Glomerular endothelial cell (primary cell): ENCODE measurements at places on chromosomes 2 and 18.

GRCh38 chr2:101566632-101567228 lies 91.8 kb upstream of the RFX8 start:
- no peak for DNase-seq

- no peak for DNase-seq
These were observed 51.9 kb downstream of the SETBP1 start for GRCh38 chr18:44732599-44732998.

DNA sequence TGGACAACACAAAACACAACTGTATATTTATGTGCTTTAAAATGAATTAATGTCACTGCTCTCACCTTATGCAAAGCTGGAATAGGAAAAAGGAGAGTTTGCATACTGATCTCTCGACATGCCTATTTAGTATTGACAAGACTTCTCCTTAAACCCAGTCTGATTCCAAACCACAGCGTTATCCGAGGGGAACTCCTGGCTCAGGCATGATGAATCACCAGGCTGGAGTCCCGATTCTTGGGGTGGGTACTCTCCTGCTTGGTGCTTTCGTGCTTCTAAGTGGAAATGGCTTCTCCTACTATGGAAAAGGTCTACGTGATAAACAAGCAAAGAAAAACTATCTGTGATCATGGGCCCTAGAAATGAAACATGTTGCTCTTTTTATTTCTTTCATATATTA lies 88.9 kb upstream of the SLC35G4 start:
- no peak for DNase-seq

- DNase-seq = no peak
These were observed 22.7 kb downstream of the FAM124B start for GRCh38 chr2:224379172-224379571.

GRCh38 chr18:49250816-49251388 lies 209.5 kb downstream of the DYM start:
- no peak for DNase-seq

DNA sequence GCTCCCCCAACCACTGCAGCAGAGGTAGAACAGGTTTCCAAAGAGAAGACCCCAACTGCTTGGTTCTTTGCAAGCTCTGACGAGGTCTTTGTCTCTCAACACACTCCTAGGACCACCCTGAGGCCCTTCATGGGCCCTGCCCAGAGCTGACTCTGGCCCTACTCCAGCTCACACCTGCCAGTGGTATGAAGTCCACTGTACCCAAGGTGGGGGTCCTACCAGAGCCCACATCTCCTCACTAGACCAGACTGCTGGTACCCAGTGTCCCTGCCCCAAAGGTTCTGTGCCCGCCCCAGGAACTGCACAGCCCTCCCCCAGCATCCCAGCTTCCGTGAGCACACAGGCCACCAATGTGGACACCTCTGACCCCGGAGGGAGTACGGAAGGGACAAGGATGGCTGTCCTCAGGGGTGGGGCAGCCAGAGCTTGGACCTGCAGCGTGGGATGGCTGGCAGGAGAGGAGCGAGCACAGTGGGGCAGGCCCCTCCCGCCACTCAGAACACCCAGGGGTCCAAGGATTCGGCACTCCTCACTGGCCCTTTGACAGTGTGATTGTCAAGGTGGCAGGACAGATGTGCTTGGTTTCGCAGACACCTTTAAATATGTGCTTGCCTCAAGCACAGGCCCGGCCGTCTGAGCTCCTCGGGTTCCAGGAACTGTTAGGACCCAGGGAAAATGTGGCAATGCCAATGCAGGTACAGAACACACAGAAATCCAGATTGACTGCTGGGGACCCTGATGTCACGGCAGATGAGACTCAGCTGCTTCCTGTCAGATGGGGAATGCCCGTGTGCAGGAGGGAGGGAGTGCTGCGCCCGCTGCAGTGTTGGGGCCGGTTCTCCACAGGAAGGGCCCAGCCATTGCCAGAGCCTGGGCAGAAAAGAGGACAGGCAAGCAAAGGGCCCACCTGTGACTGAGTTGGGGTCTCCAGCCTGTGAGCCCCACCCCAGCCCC lies 51.2 kb downstream of the MTERF4 start:
- no peak for DNase-seq

DNA sequence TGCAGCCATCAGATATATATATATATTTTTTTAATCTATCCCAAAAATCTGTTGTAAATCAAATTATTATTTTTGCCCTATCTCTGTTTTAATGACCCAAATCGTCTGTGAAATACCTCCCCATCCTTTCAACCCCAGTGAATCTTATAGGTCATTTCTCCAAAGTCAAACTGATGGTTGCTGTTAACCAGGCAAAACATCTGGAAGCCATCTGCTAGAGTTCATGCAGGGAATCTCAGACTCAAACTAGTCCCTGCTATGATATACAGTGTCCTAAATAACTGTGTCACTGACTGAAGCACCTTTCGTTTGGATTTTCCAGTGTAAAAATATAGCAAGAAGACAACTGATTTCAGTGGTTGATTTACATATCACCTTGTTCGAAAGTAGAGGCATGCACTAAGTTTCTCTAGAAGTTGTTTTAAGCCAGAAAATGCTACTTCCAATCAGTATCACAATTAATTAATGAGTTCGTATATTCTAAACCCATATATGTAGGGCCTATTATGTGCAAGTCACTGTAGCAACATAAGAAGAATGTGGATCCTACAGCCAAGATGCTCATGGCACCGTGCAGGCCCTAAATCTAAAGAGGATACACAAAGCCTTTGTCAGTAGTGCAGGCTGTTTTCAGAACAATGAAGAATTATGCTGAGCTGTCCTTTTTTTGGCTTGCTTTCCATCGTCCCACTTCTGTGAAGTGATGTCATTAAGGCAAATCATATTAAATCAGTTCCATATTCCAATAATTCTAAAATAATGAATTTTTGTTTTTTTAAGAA lies 566.0 kb downstream of the STK39 start:
- no peak for DNase-seq

DNA sequence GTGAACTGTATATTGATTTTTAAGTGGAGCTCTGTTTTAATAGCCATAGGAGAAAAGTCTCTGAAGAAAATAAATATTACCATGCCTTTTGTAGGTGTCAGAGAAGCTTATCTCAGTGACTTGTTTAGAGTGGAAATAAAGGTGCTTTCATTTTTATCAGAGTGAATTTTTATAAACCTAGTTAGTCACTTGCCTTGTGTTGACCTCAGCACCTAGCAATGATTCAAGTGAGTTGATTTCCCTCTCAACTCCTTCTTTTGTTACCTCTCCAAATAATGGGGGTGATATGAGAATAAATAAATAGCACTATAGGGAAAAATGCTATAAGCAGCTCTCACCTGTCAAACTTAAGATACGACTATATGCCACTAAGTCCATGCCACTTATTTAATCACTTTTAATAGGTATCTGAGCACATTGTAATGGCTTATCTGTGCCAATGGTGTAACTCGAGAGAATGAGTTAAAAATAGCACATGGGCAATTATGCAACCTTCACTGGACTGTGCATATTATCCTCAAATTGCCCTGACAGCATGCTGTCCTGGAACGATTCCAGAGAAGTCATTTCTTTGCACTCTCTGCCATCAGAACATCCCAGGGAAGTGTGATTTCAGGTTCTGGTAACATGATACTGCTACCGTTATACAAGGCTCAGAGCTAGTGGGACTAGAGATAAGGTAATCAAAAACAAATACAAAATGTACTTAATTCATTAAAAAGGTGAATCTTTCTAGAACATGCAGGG lies 290.8 kb downstream of the CCDC85A start:
- DNase-seq = no peak

DNA sequence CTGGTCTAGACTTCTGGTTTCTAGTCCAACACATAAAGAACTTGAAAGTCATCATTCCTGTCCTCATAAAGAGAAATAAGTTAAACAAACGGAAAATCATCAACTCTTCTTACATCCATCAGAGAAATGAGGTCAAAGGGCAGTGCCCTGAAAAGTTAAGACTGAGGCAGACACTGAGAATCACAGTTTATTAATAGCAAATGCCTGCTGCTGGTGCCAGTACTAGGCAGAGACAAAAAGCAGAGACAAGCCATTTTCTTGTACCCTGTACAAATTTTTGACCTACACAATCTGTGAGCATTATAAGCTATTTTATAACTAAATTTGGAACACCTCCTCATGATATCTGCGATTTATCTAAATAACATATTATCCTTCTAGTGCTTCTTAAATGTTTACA lies 36.8 kb downstream of the ATF2 start:
- DNase-seq = no peak

- DNase-seq = no peak
These were observed 251.9 kb upstream of the RAB12 start for GRCh38 chr18:8357320-8357719.

DNA sequence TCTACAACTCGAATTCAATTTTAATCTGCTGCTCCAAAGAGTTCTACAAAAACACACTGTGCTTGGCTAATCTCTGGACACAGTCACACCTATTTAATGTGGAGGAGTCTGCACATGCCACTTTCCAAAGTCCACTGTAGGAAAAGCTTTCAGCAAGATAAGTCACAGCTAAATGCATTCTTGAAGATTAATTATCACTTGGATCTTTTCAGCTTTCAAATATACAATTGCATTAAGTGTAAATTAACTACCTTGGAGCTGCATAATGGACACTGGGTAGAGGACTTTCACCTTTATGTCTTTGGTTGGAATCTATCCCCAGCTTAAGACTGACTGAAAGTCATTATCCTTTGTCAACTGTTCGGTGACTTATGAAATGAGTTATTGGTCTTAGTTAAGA lies 565.1 kb downstream of the PIK3C3 start:
- no peak for DNase-seq

DNA sequence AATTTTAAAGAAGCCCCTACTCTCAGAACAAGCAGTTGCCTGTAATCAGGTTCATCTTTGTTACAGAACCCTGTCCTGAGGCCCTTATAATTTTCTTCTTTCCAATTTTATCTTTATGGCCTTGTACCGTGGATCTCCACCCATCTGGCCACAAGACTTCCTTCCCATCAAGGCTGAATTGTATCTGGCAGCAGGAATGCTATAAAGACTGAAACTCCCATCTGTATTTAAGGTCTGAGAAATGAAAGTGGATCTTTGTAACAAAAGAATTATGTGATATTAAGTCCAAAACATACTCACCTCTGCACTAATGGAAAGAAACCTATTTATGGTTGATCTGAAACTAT lies 91.8 kb downstream of the METTL8 start:
- DNase-seq = no peak

DNA sequence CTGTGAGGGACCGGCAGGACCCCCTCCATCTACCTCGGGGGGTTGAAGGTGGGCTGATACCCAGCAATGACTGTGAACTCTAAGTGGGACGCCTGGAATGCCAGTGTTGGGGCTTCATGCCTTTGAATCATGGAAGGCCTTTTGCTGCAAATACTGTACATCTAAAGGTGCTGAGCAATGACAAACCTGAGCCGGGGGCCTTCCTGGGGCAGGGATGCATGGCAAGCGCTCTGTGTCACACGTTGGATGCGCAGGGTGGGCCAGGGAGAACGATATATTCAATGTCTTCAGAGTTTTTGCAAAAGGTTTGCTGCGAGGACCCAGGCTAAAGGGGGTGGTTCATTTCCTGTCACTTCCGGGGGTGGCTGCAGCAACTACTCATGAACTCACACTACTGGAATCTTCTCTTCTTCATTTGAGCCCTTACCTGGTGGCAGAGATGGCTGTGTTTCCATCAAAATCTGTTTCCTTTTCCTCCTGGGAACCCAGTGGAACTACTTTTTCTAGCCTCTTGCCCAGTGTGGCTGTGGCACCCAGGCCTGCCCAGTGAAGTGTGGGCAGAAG lies 24.1 kb upstream of the INHBB start:
- DNase-seq = no peak

DNA sequence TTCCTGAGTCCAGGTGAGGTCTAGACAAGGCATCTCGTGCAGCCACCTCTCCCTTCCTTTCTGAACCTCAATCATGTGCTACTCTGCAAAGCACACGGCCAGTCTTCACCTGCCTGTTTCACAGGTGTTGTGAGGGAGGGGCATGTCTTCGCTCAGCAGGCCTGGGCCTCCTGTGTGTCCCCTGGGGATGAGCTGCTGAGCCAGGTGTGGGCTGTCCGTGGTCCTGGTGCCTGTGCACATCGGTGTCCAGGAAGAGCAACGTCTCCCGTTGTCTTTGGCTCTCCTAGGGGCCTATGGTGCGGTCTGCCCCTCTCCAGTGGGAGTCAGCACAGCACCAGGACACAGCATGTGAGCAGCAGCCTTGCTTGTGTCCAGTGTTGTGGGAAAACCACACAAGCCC lies 16.7 kb downstream of the ARHGEF4 start:
- no peak for DNase-seq

DNA sequence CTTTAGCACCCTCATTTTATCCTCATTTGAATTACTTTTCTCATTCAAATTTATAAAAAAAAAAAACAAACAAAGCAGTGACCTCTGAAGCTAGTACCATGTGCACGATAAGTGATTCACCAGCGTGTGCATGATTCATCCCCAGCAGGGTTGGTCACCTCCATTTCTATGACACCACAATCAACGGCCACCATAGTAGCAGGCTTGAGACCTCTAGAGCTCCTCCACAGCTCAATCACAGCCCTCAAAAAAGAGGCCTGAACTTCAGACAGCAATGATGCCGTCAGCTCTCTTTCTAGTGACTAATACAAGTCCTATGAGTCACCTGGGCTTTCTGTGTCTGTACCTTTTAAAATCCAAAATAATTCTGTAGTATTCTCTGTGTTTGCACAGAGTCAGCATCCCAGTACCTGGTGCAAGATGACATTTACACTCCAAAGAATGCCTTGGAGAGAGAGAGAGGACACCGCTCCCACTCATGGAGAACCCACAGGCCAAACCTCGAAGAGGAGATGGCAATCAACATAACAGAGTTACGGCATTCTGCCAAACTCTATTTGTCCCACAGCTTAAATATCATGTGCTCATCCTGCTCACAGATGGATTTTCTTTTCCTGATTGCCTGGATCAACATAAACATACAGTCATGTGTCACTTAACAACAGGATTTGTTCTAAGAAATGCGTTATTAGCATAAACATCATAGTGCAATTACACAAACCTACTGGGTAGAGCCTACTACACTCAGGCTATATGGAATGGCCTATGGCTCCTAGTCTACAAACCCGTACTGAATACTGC lies 58.7 kb downstream of the L3MBTL4 start:
- DNase-seq = no peak

DNA sequence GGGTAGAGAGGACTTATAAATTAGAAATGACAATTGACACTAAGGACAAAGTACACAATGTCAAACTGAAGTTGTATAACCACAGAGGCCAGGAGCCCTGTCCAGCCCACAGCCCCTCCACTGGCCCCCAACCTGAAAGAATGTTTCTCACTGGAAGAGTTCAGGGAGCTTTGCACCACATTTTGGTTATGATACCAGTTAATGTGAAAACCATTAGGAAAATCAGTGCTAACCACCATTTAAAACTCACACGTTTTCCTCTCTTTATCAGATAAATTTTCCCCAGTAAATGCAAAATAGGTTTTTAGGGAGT lies 6.2 kb upstream of the IL1RL2 start:
- no peak for DNase-seq

GRCh38 chr2:20330192-20330591 lies 20.5 kb downstream of the PUM2 start:
- no peak for DNase-seq

GRCh38 chr18:62878305-62878704 lies 163.0 kb downstream of the PHLPP1 start:
- DNase-seq = no peak
